ENCODE measurements at places on chromosomes 5 and 9. TPM values are rescaled to one million over a fixed set of nuclear protein-coding genes. Genes with fewer than 3 reads are reported as not detected.
A peak's percentile ranks its signal among the peaks of the same experiment; 100 is the strongest.

- no peak for DNase-seq
These were observed 11.7 kb downstream of the OR13J1 start for GRCh38 chr9:35858458-35858857.

FBP2 gene
- not detected for total RNA-seq

GRCh38 chr9:28050046-28050445 lies 476.8 kb upstream of the C9orf72 start:
- no peak for DNase-seq

MVB12B gene
- 13.2 TPM for total RNA-seq

DNA sequence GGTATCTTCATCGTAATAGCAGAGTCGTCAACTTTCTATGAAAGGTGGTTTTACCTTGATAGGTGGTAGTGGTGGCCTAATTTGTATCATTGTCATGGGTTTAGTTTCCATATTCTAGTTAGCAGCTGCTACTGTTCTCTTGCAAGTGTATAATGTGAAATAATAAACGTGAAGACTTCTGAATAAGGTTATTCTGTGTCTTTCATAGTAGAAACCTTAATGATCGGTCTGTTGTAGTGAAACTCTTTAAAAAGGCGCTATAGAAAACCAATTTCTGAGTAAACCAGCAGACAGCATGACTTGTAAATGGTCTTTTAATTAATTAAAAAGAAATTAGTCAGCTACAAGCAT lies 1.6 kb downstream of the SET start:
- DNase-seq: no peak

DNA sequence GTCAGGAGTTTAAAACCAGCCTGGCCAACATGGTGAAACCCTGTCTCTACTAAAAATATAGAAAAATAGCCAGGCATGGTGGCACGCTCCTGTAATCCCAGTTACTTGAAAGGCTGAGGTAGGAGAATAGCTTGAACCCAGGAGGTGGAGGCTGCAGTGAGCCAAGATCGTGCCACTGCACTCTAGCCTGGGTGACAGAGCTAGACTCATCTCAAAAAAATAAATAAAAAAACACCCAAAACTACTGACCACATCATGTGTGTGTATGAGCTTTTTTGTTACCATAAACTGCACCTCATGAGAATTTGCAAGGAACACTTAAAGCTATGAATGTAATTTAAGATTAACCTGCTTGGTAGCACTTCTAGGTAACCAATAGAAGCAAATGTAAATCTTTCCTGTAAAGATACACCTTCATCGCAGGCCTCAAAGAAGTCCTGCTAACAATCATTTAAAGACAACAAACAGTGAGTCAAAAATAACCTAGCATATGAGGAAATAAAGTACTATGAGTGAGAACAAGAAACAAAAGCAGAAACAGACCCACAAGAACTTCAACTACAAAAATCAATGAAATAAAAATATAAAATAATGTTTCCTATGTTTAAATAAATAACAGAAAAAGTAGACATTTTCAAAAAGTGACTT lies 13.0 kb downstream of the SLC38A9 start:
- no peak for DNase-seq

DNA sequence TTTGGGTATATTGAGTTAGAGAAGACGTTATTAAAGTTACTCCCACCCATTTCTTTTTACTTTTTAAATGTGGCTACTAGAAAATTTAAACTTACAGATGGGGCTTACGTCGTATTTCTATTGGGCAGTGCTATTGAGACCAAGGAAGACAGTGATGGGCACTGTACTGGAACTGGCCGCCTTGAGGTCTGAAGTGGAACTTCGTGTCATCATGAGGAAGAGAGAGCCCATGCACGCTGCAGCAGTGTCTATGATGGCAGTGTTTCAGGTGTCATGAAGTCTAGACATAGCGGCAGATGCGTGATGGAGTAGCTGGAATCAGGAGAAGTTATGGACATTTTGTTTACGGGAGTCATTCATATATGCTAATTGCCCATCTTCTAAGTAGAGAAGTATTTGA lies 143.7 kb downstream of the LRRC70 start:
- DNase-seq: no peak

DNA sequence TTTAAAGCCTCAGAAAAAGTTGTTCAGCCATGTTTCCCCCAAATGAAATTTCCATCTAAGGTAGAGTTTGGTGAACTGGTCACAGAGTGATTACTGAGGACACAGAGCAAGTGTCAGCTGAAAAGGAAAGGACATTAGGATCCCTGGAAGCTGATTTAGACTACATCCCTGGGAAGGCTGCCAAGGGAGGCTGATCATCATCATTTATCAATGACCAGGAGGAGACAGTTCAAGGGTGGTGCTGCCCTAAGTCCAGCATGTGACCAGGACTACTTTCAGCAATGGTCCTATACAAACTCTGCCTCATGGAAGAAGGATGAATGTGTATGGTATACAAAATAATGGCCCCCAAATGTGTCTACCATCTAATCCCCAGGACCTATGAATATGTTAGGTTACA lies 120.6 kb downstream of the PIK3R1 start:
- no peak for DNase-seq

GRCh38 chr5:76608833-76609232 lies 14.4 kb downstream of the F2RL2 start:
- peak; percentile 64 for DNase-seq
